ENCODE measurements at places on chromosomes 4 and X.
A peak's percentile ranks its signal among the peaks of the same experiment; 100 is the strongest.

DNA sequence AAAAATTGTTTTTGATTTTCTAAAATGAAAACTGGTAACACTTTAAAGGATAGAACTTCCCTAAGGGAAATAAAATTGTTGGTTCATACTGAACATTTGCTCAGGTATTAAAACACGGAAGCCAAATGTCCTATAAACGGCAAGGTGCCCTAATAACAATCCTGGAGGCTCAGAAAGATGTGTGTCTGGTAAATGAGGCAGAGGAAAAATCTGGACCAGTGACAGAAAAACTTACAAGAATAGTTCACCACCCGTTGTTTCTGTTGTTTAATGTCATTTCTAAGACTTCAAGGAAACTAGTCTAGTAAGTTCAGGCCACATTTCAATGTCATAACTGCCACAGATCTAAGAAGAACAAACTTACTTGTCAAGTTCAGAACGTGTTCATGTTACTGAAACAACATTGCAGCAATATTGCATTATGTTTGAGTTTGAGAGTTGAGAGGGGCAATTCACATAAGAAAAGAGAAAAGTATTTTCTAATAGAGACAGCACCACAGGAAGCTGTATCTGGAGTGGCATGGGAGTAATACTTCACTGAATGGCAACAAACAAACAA, 476.6 kb downstream of the GRXCR1 start:
- DNase-seq = no peak

GRCh38 chr4:2803624-2804448, 11.0 kb downstream of the SH3BP2 start:
- DNase-seq = no peak

GRCh38 chrX:15056044-15056443, 182.8 kb downstream of the MOSPD2 start:
- no peak for DNase-seq

DNA sequence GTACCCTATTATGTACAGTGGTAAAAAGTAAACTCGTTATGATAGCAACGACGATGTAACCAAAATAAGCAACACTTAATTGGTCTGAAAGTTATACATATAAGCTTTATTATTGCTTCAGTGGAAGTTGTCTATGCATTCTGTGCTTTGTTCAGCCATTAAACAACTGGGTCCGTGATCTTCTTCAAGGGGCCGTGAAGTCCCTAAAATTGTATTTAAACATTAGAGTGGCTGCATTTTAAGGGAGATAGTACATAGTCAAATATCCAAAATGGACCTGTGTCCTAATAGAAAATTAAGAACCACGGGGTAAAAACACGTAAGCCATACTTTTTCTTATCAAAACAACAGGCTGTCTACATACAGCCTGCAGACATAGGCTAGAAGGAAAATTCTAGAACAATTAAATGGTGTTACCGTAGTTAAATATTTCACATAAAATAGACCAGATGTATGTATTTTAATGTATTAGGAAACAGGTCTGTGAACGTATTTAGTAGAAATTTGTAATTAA, 2.1 kb downstream of the GUCY1A1 start:
- no peak for DNase-seq

GRCh38 chr4:39426728-39427127, 20.0 kb downstream of the KLB start:
- DNase-seq = no peak

DNA sequence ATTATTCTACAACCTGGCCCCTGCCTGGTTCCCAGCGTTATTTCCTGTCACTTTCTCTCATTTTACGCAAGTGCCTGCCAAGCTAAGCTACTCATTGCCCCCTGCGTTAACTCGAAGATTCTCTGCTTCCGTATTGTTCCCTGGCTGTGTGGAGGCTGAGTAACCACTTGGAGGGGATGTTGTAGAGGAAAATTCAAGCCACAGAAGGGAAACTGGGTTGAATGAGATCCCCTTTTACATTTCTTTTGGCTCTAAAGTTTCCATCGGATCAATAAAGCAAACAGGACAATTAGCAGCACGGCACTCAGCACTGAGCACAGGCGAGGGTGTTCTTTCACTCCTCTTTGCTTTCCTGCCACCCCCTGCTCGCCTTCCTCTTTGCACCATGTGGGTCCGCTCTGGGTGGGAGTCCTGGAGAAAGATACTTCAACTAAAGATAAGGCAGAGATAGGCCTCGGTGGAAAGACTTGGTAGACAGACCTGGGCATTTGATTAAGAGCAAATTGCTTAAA, 4.2 kb upstream of the TMSB4X start:
- peak; percentile 33 for DNase-seq

DNA sequence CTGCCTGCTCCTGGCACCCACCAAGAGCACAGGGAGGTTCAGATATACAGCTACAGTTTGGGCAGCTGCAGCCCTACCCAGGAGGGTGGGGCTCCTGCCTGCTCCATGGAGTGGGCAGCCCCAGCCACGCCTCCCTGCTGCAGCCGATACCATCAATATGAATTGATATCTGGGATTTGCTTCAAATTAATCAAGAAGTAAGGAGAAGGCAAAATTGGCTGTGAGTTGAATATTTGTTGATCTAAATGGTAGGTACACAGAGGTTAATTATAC, 31.2 kb upstream of the ZNF280C start:
- no peak for DNase-seq

GRCh38 chr4:107519053-107519452, 201.0 kb downstream of the PAPSS1 start:
- no peak for DNase-seq

DNA sequence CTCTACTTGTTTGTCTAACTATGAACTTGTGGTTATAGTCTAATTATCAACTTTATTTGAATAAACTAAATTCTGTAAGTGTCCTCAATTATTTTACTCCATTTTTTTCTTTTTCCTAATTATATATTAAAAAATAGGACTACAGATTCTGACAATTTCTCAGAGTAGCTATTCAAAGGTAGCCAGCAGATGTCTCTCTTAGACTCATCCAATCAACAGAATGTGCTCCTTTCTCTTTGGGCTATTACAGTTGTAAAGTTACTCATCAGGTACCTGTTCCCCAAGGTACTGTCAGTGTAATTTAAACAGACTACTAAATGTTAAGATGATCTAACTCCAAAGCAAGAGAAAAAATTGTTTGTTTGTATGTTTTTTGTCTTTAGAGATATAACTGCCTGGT, 248.6 kb downstream of the PCDH18 start:
- DNase-seq = no peak

DNA sequence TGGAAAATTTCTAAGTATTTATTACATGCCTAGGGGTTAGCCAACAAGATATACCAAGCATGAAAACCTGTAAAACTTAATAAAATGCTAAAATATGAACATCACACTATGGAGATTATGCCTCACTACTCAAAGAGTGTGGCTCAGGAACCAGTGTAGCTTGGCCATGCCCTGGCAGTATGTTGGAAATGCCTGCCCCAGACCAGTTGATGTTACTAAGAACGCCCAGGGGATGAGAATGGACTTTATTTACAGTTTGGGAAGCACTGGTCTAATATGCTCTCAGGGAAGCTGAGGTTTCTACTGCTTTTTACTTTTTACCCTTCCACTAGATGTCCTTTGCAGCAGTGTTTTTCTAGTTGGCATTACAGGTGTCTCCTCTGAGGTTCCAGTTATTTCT, 23.7 kb upstream of the TXLNG start:
- no peak for DNase-seq

DNA sequence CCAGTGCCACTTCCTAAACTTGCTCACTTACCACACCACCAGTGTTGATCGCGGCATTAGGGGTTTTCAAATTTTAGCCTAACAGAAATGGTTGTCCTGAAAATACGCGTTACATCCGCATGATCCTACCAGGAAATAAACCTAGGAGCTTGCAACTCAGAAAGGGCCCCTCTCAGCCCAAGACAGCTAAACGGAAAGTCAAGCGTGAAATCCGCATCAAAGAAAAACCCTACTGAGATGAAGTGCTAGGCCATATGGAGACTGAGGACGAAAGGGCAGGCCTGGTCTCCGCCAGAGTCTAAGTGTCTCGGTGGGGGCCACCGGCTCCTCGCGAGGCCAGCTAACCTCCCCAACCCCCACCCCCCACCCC, 626 bp downstream of the YTHDC1 start:
- no peak for DNase-seq

- DNase-seq = no peak
These were observed 343.2 kb upstream of the TRAM1L1 start for GRCh38 chr4:117428536-117428935.

- no peak for DNase-seq
These were observed 186.8 kb upstream of the PABPC4L start for GRCh38 chr4:134388351-134388750.

DNA sequence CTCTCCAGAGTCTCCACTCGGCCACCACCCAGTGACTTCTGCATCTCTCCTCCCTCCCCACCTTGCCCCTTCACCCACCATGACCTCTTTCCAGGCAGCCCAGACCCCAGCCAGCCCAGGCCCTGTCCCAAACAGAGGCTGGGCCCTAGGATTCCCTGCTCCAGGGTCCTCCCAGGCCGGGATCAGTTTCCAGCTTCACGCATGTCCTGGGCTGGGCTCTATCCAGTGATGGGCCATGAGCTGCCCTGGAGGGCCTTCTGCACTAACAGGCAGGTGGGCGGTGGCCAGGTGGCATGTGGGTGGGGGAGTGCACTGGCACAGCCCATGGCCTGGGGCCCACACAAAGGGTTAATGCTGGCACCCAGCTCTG, 20.4 kb upstream of the ADD1 start:
- DNase-seq = no peak

DNA sequence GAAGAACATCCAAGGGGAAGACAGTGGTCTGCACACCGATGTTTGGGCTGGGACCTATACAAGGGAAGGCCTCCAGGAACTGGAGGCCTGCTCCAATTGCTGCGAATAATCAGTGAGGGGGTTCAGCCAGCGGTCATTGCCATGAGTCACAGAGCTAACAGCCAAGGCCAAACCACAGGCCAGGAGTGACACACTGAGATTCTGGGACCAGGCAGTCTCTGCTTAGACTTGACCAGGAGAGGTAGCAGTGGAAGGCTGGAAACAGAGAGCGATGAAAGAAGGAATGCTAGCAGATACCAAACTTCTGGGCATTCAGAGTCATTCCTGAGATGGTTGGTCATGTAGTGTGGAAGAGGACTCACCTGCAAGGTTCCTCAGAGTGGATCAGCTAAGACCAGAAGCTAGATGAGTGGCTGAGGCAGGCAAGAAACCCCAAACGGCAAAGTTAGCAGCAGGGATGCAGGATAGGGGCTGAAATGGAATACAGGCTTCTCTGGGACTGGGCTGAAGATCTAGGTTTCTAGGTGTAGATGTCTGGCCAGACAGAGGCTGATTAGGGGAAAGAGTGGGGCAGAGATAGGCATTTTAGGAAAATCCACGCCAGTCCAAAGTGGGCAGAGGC, 54.7 kb downstream of the CNGA2 start:
- DNase-seq = no peak

DNA sequence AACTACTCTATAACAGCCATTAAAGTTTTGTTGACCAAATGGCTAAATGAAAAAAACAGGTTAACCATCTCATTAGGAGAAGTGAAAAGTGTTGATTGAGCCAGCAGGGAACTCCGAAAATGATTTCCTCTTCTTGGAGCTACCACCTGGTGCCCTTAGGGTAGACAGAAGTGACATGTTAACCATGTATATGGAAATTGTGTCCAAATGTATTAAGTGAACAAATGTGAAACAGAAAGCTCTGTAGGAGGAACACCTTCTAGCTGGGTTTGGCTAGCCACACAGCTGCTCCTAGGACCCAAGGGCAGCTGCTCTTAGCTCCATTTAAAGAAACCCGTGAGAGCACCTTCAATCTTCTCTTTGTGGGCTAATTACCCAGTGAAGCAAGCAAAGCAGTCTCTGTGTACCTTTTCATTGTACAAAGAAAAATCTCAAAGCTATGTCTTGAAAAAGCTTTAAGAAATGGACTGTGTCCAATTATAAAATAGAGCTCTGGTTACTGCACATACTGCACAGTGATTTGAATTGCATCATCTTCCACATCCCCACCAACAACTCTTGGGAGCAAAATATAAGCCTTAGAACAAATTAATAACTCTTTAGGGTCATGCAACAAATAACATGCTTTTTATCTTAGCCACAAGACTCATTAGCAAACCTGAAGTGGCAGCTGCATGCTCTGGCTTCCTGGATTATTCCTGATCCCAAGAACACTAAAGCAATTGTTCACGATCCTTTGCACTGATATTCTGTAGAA, 59.2 kb upstream of the PARM1 start:
- DNase-seq = no peak

GRCh38 chr4:79455216-79455615, 47.2 kb upstream of the GK2 start:
- no peak for DNase-seq

DNA sequence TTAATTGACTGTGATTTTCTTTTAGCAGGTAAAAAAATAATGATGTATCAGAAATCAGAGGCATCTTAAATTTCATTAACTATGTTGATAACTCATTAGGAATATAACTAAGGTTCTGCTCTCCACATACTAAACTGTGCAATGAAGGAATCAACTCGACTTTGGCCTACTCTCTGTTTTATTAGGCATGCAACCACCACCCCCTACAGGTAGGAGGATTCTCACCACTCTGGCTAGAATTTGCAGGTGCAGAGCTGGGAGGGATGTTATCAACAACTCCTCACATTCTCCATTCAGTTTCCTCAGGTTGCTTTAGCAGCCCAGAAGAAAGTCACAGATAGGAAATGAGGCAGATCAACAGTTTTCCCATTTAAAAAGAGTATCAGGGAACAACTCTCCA, 160.1 kb downstream of the COX18 start:
- DNase-seq = no peak

DNA sequence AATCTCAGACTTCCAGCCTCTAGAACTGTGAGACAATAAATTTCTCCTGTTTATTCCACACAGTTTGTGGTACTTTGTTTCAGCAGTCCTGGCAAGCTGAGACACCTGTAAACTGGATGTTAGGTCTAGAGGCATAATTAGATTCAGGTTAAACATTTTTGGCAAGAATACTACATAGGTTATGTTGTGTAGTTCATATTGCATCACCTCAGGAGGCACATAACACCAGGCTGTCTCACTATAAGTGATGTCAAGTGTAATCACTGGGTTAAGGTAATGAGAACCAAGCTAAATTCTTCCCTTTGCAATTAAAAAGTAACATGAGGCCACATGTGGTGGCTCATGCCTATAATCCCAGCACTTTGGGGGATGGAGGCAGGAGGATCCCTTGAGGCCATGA, 214.2 kb downstream of the ZNF674 start:
- no peak for DNase-seq

- no peak for DNase-seq
These were observed 49.3 kb downstream of the C4orf33 start for GRCh38 chr4:129145222-129145730.

GRCh38 chr4:123934096-123934495, 537.5 kb downstream of the SPRY1 start:
- DNase-seq = no peak

GRCh38 chr4:16713696-16714095, 184.7 kb downstream of the LDB2 start:
- DNase-seq = no peak

GRCh38 chr4:87853108-87853507, 20.3 kb downstream of the MEPE start:
- no peak for DNase-seq
